ENCODE measurements at places on chromosomes 1 and 21. TPM values are rescaled to one million over a fixed set of nuclear protein-coding genes. Genes with fewer than 3 reads are reported as not detected.

The OR6K3 gene
- total RNA-seq = not detected

The TAF5L gene
- total RNA-seq = 24.8 TPM

The OLFM3 gene
- not detected for total RNA-seq

The BTG2 gene
- total RNA-seq = 178 TPM

The PRAMEF25 gene
- not detected for total RNA-seq

The MYOM3 gene
- total RNA-seq = 0.42 TPM

The TSSK3 gene
- total RNA-seq = 1.2 TPM

The SELP gene
- total RNA-seq = 13.4 TPM

The ARHGEF2 gene
- total RNA-seq = 150 TPM

The NR1I3 gene
- not detected for total RNA-seq

The LCE1E gene
- total RNA-seq = not detected

The SV2A gene
- 2.0 TPM for total RNA-seq

The DMRTA2 gene
- total RNA-seq = not detected

The PRELP gene
- total RNA-seq = 80.0 TPM

The BCAN gene
- 0.16 TPM for total RNA-seq

The HES5 gene
- total RNA-seq = 0.58 TPM

The OR14A16 gene
- not detected for total RNA-seq

The EIF2D gene
- 37.8 TPM for total RNA-seq

The DENND2C gene
- 2.6 TPM for total RNA-seq

The OPTC gene
- not detected for total RNA-seq

The CFAP107 gene
- not detected for total RNA-seq

The CELA3A gene
- total RNA-seq = 4.1 TPM
